ENCODE measurements at places on chromosomes 3 and 15.

DNA sequence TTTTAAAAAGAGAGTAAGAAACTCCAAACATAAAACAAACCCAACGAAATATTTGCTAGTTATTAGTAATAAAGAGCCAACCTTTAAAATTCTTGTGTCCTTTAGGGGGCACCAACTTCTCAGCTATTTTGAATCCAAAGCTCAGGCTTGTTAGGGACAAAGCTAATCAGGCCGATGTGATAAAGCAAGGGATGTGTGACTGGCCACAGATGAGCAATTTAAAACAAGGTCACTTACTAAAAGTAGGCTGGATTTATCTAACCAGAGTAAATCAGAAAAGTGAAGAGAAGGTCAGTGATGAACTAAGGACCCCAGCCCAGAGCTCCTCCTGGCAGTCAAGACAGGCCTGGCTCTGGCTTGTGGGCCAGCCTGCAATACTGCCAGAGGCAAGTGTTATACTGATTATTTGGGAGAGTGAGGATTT, 108.5 kb downstream of the CYP19A1 start:
- no peak for DNase-seq

DNA sequence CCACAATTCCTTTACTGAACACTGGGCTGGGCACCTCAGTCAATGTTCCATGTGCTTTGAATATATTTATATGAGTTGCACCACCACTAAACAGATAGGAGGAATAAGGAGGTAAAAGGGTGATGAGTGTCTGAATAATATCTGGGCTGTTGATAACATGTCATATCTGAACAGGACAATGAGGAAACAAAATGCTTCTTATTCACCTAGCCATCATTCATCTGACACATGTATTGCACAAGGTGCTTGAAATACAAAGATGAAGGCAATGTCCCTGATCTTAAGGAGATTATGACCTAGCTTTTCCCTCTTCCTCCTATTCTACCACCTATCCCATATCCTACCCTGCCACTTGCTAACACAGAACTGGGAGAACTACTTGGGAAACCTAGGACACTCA, 8.0 kb upstream of the CERS3 start:
- DNase-seq, result no peak

DNA sequence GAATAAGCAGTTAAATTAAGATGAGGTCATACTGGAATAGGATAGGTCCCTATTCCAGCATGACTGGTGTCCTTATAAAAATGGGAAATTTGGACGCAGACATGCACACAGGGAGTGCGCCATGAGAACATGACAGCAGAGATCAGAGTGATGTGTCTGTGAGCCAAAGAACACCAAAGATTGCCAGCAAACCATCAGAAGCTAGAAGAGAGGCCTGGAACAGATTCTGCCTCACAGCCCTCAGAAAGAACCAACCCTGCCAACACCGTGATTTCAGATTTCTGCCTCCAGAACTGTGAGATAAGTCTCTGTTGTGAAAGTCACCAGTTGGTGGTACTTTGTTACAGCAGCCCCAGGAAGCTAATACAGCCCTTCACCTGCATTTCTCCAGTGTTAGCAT, 34.7 kb downstream of the EPHB1 start:
- DNase-seq, result no peak

GRCh38 chr3:65666448-65667091, 372.1 kb downstream of the MAGI1 start:
- no peak for DNase-seq

GRCh38 chr3:178618197-178618596, 82.0 kb downstream of the KCNMB2 start:
- DNase-seq, result no peak
